ENCODE measurements at places on chromosomes 16 and 17.

- DNase-seq: no peak
Observed at GRCh38 chr17:68853036-68853435, 102.2 kb downstream of the ABCA8 start.

DNA sequence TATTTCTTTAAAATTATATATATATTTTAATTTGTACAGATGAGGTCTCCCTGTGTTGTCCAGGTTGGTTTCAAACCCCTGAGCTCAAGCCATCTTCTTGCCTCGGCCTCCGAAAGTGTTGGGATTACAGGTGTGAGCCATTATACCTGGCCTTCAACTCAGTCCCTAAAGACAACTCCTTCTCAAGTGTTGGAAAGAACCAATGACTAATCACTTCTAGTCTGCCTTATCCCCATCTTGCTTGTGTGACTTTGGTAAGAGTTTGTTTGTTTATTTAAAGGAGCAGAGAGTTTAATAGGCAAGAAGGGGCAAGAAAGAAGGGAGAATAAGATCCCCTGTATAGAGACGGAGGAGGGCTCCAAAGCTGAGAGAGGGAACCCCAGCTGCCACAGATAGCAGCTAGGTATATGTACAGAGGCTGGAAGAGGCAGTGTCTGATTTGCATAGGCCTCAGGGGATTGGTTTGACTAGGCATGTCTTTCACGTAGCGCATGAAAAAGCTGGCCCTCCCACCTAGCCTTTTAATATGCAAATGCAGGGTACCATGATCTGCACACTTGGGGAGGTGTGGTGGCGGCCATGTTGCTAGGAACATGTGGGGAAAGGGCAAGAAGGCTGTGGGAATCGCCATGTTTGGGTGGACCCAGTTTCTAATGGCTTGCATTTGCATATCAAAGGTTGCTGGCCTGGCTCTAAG is 21.5 kb downstream of the ABCC1 start:
- DNase-seq: no peak

DNA sequence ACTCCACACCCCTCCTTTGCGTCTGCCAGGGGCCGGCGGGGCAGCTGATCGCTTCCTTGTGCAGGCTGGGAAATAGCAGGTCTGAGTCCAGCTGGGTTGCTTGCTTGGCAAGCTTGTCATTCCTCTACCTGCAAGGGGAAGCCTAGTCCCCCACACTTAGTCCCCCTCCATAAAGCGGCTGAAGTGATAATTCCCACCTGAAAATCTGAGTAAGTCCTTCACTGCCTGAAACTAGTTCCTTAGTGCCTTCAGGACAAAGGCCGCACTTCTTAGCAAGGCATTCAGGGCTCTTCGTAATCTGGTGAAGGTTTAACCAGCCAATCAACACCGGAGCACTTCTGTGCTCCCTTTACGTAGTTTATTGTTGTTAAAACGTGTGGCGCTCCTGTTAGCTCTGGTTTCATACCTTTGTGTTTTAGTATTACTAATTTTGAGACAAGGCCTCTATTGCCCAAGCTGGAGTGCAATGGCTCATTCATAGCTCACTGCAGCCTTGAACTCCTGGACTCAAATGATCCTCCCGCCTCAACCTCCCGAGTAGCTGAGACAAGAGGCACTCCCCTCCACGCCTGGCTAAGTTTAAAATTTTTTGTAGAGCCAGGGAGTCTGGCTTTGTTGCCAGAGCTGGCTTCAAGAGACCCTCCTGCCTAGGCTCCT is 817 bp downstream of the PSKH1 start:
- no peak for DNase-seq

GRCh38 chr17:71869841-71870545 is 250.8 kb upstream of the SOX9 start:
- no peak for DNase-seq

DNA sequence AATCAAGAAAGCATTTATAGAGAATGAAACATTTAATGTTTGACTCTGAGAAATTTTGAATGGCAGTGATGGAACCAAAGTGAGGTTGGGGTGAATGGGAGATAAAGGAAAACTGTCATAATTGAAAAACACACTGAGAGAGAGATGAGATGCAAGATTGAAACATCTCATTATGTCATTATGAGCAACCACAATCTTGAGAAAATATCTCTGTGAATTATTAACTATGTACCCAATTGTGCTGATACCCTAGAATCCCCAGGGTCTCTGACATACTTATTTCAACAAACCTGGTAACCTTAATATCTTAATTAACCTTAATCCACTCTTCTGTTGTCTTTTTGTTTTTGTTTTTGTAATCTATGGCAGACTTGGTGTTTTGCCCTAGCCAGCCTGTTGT is 143.5 kb upstream of the HLF start:
- DNase-seq: no peak

GRCh38 chr16:58679763-58680162 is 4.8 kb downstream of the SLC38A7 start:
- no peak for DNase-seq

- DNase-seq: no peak
Observed at GRCh38 chr16:85164838-85165516, 52.7 kb upstream of the CIBAR2 start.

DNA sequence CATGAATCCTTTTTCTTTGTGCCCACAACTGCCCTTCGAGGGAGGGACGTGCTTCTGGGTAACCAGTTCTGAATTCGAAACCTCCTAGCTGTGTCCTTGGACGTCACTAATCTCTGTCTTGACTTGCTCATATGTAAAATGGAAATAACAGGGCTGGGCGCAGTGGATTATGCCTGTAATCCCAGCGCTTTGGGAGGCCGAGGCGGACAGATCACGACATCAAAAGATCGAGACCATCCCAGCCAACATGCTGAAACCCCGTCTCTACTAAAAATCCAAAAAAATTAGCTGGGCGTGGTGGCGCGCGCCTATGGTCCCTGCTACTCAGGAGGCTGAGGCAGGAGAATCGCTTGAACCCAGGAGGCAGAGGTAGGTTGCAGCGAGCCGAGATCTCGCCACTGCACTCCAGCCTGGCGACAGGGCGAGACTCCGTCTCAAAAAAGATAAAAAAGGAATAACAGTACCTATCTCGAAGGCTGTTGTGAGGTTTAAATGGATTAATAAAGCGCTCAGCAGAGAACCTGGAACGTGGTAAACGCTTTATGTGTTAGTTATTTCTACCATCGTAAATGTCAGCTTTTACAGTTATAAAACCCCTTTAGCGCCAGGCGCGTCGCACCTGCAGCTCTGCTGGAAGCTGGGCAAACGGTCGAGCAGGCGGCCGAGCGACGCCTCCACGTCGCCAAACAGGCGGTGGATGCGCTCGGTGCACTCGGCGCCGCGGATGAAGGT is 641 bp downstream of the COG8 start:
- DNase-seq: no peak

DNA sequence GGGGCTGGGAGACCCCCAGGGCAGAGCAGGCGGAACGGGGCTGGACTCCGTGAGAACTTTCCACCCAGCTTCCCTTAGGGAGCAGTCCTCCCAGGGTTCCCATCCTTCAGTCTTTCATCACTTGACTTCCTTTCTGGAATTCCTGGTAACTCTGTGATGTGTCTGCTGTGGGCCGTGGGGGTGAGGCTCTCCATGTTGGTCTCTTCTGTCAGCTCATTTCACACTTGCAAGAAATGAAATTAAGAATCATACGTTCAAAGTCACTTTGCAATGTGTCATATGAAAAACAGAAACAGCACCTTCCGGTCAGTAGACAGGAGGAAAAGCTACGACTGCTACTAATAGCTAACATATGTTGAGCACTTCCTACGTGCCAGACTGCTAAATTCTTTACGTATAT is 5.4 kb upstream of the BBS2 start:
- DNase-seq: no peak

DNA sequence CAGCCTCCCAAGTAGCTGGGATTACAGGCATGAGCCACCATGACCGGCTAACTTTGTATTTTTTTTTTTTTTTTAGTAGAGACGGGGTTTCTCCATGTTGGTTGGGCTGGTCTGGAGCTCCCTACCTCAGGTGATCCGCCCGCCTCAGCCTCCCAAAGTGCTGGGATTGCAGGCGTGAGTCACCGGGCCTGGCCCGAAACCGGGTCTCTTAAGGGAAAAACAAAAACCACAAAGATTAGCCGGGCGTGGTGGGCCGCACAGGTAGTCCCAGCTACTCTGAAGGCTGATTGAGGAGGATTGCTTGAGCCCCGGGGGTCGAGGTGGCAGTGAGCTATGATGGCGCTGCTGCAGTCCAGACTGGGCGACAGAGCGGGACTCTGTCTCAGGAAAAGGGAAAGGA is 19.9 kb upstream of the RBL2 start:
- DNase-seq: no peak

GRCh38 chr17:18186627-18186982 is 3.0 kb downstream of the ALKBH5 start:
- no peak for DNase-seq

- DNase-seq: no peak
Observed at GRCh38 chr16:51113236-51114125, 37.6 kb downstream of the SALL1 start.

DNA sequence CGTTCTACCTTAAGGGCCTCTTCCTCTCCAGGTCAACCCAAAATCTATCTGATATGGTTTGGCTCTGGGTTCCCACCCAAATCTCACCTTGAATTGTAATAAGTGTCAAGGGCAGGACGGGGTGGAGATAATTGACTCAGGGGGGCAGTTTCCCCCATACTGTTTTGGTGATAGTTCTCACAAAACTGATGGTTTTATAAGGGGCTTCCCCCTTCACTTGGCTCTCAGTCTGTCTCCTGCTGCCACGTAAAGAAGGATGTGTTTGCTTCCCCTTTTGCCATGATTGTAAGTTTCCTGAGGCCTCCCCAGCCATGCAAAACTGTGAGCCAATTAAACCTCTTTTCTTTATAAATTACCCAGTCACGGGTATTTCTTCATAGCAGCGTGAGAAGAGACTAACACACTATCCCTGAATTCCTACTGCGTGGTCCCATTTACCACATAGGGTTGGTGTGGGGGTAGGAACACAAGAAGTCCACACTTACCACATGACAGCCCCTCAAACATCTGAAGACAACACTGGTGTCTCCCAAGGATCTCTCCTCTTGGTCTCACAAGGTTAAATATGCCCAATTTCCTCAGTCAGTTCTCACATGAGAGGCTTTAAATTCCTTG is 8.2 kb downstream of the COTL1 start:
- DNase-seq: no peak

DNA sequence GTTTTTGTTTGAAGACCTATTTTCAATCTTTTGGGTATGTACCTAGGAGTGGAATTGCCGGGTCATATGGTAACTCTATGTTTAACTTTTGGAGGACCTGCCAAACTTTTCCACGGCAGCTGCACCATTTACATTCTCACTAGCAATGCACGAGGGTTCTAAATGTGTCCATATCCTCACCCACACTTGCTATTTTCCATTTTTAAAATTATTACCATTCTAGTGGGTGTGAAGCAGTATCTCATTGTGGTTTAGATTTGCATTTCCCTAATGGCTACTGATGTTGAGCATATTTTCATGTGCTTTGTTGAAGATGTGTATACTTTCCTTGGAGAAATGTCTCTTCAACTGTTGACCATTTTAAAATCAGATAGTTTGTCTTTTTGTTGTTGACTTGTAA is 60.3 kb upstream of the HAPSTR1 start:
- DNase-seq: no peak

- DNase-seq: no peak
Observed at GRCh38 chr17:66032082-66032712, 159.7 kb downstream of the CEP112 start.

- no peak for DNase-seq
Observed at GRCh38 chr16:71758293-71758760, 33.8 kb upstream of the PHLPP2 start.

GRCh38 chr16:7332611-7333010 is at the start of gene RBFOX1:
Gene RBFOX1 (plus strand): TSS chr16:7332845.
- no peak for DNase-seq

DNA sequence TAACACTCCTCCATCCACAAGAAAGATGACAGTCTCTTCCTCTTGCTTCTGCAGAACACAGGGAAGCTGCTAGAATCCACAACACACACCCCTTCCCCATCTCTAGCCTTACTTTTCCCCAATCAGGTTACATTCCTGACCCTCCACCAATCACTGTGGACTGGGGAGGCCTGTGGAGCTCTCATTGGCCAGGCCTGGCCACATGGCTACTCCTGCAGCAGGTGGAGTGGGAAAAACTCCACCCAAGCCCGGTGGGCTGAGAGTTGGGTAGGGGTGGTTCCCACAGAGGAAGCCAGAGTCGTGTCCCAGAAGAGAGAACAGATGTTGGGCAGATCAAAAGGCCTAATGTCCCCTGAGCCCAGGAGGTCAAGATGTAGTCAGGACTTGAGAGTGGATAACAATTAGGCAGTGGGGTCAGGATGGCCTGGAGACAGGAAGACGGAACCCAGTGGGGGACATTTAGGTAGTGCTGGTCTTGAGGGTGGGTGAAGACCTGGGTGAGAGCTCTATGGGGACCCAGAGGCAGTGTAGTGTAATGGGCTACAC is 22.1 kb downstream of the COQ7 start:
- DNase-seq: no peak

DNA sequence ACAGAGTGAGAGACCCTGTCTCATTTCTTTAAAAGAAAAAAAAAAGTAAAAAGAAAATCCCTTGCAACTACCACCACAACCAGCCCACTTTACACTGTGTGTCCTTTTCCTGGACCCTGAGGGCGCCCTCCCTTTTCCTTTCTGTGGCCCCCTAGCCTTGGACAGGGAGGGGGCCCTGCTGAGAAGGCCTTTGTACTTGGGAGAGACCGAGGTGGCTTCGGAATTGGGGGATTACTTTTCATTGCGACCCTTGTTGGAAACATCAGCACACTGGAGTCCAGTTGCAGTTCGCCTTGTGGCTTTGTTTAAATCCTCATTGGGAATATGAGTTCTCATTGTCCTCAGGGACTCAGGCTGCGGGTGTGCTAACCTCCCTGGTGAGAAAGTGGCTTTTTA is 9.4 kb upstream of the DNASE1 start:
- DNase-seq: no peak

DNA sequence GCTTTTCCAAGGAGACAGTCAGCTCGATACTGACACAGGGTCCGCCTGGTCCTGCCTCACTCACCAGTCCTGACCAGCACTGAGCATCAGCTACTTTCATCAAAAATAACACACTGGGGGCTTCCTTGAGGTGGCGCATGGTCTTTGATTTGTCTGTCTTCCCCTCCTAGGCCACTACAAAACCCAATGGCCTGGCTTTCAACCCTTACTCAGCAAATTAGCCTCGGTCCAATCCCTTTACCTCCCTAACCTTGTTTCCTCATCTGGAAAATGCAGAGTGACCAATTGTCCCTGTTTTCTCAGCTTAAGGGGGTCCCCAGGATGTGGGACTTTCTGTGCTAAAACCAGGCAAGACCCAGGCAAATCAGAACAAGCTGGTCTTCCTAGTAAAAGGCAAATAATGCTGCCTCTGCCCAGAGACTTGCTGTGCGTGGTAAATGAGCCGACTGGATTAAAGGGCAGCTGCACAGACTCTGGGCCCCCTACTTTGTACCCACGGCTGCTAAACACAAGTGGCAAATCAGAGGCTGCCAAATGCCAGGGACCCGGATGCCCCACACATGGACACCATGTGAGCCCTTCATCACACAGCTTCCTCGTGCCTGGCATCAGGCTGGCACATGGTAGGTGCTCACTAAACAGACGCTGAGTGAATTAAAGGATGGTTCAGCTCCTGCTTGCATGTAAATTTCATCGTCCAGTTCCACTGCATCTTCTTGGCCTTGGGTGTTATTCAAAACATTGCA is 31.2 kb upstream of the CMIP start:
- DNase-seq: no peak

Data from CD4-positive, alpha-beta T cell treated with Interleukin-6 at 100 ng/mL for 8 hours (primary cell).